Activated CD4-positive, alpha-beta T cell treated with anti-CD3 and anti-CD28 coated beads, Interleukin-2, amount 10 ng/mL, durations not matched to agents 24 days and 14 days (primary cell): ENCODE measurements at places on chromosomes 6 and 20.

DNA sequence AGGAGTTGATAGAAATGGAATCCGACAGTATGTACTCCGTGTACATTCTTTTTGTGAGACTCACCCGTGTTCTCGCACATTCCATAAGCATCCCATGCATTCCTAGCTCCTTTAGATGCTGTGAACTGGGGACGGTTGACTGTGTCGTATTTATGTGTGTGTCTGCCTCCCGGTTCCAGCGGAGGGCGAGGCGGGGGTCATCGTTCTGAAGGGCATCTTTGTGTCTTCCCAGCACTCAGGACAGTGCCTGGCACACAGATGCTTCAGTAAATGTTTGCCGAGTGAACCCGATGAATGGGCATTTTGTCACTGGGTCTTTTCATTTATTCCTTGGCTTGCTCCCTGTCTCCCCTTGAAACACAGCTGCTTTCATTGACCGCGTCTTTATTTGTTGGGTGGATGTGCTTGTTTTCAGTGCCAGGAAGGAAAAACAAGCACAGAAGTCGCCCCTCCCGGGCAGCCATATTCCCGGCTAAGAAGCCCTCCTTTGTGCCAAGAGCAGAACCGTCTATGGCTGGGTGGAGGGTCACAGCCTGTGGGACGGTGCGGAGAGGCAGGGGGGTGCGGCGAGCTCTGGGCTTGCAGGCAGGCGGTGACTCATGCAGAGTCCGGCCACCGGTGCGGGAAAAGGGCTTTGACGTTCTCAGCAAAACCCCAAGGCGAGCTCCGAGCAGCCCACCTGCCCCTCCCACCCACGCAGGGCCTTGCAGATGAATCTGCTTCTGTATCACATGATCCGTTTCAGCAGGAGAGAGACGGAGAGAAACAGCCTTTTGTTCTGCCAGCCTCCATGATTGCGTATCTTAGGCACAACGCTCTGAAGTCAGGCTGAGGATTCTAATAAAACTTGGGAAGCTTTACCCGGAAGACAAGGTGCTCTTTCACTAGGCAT lies 11.2 kb upstream of the PSMG4 start:
- no peak for DNase-seq

GRCh38 chr6:152508477-152508876 lies 128.7 kb downstream of the SYNE1 start:
- no peak for DNase-seq

- DNase-seq = peak; percentile 61
Observed at GRCh38 chr6:85865420-85866369, 223.0 kb upstream of the SYNCRIP start.

- peak; percentile 74 for DNase-seq
Observed at GRCh38 chr20:29878777-29879442, 1378.6 kb upstream of the DEFB115 start.

GRCh38 chr6:17207281-17207680 lies 73.9 kb upstream of the RBM24 start:
- DNase-seq = no peak

DNA sequence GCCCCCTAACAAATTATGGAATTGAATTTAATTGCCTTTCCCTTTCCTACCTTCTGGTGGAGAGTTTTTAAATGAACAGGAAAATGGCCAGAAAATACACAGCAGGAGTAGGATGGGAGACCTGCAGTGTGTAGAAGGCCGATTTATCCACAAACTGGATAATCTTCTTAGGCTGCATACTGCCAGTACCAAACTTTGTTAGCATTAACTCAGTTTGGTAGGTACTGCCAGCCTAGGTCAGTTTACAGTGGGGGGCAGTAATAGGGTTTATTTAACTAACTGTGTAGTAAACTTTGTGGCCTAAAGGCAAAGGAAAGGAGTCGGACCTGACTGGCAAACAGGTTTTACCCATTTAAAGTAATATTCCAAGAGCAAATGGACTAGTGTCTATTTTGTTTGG lies 4.6 kb downstream of the NCOA3 start:
- DNase-seq = no peak

DNA sequence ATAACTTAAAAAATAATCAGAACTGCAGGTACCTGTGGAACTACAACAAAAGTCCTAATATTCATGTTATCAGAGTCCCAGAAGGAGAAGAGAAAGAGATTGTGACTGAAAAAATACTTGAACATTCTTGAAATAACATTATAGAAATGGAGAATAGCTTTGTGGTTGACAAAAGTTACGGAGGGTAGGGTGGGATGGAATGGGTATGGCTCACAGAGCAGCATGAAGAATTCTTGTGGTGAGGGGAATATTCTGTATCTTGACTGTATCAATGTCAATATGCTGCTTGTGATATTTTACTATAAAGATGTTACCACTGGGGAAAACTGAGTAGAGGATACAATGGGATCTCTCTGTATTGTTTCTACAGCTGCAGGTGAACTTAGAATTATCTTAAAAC lies 122.5 kb downstream of the DST start:
- DNase-seq = no peak

DNA sequence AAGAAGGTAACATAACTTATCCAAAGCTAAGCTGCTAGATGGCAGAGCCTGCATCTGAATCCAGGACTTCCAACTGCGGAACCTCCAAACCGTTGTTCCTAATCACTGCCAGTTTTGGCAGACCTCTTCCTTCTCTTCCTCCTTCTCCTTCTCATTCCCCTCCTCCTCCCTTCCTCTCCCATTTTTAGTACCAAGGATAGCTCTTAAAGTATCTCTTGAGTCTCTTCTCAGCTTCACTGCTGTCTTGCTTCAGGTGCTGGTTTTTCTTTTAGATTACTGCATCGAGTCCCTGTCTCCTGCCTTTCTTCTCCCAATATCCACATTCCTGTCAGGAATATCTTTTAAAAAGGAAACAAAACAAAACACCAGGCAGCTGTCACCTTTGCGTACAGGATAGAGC lies 77.1 kb downstream of the CDYL start:
- no peak for DNase-seq

- peak; percentile 89 for DNase-seq
Observed at GRCh38 chr20:37615340-37616109, 78.3 kb upstream of the CTNNBL1 start.

DNA sequence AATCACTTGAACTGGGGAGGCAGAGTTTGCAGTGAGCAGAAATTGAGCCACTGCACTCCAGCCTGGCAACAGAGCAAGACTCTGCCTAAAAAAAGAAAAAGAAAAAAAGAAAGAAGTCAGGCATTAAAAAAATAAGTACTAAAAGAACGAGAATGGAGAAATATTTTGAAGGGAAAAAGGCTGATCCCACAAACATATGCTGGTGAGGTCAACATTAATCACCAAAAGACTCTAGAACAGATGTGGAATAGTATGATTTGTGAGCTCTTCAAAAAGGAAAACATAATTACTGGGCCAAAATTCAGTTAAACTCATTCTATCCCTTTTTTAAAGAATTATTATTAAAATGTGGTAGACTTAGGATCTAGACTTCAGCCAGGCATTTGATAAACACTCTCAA lies 61.2 kb upstream of the NRSN1 start:
- no peak for DNase-seq

GRCh38 chr6:162088091-162088490 lies 639.5 kb downstream of the PRKN start:
- DNase-seq = no peak

DNA sequence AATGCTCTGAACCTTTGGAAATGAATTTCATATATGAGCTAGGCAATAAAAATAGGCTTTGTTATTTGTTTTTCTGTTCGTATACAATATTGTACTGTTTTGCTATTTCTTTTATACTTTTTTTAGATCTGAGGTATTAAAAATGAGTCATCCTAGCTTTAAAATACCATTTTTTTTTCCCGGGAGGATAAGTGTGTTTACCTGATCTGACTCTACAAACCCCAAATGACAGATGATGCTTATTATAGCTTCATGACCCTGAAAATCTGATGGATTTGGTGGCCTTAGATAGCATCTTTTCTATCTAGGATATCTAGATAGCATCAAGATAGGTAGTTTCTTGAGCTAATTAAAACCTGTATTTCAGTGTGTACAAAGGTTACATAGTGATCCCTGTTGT lies 206.4 kb downstream of the DTNBP1 start:
- no peak for DNase-seq

- no peak for DNase-seq
Observed at GRCh38 chr20:11936157-11936556, 18.5 kb downstream of the BTBD3 start.

DNA sequence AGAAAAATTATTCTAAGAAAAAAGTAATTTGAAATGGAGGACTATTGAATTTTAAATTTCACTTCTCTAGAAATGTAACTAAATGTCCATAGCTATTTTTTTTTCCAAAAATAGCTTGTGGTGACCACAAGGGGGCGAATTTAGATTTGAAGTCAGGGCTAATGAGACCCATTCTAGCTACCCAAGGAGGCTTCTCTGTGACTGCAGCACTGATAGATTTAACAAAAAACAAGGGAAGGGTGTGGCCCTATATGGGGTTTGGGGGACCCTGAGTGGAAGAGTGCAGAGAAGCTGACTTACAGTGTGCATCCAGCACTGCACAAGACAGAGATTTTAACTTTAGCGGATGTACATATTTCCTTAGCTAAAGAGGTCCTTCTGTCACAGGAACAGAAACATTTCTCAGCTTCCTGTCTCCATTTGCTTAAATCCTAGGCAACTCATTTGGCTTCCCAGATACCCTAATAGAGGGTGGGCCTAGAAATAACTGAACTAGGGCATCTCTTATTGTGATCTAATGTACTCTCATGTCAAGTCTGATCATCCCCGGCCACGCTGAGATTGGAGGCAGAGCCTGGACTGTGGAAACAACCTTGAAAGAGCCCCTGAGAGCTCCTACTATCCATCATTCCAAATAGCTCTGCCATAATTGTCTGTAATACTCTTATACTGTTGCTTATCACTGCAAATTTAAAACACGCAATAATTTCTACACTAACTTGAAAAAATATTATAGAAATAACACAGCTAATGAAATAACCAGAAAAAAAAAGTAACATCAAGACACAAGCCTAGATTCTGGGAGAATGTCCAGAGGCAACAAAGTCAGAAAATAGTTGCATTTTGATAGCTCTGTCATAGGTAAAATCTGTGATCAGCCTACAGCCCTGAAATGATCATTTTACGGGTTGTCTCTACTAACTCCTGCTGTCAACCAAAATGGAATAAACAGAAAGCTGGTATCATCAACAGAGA lies 93.6 kb downstream of the SNAP91 start:
- peak; percentile 58 for DNase-seq

GRCh38 chr20:41183391-41183790 lies 46.0 kb downstream of the PLCG1 start:
- DNase-seq = no peak

- no peak for DNase-seq
Observed at GRCh38 chr20:2402271-2402980, 21.7 kb downstream of the TGM6 start.

- no peak for DNase-seq
Observed at GRCh38 chr6:131640100-131640499, 3.0 kb downstream of the ENPP3 start.
